Activated CD8-positive, alpha-beta memory T cell treated with anti-CD3 and anti-CD28 coated beads for 1 hour (primary cell): ENCODE measurements at places on chromosomes 7 and 10.

- DNase-seq, result no peak
Observed at GRCh38 chr10:123782549-123782948, 109.1 kb downstream of the CPXM2 start.

DNA sequence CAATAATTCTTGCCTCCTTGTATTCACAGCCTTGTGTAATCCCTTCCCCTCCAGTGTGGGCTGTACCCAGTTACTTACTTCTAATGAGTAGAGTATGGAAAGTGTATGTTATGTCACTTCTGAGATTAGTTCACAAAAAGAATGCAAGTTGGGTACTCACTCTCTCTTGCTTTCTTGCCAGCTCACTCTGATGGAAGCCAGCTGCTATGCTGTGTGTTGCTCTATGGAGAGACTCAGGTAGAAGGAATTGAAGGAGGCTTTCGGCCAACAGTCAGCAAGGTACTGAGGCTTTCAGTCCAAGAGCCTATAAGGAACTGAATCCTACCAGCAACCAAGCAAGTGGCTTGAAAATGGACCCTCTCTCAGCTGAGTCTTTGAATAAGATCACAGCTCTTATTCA, 9.7 kb upstream of the BICC1 start:
- no peak for DNase-seq

- no peak for DNase-seq
Observed at GRCh38 chr7:100555701-100556100, 16.7 kb downstream of the AGFG2 start.

DNA sequence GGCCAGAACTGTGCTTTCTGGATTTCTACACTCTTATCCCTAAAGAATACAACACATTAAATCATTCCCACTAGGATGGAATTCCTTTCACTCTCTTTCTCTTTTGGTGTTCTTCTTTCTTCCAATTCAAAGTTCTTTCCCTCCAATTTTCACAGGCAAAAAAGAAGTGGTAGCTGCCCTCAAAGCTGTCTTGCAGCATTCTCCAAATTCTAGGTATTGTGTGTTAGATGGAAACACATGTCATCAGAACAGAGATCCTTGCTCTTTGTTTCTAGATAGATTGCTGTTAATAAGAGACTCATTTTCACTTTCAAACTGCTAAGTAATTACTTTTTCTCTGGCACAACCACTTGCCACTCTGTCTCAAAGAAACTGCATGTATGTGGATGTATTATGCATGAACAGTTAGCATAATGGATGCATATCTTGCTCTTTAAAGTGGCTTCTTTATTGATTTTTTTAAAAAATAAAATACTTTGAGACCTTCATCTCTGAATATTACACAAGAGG, 31.0 kb downstream of the SHTN1 start:
- no peak for DNase-seq

- no peak for DNase-seq
Observed at GRCh38 chr7:98281757-98282606, 496 bp downstream of the BRI3 start.
